Thoracic aorta (tissue), 2 donors: ENCODE measurements at places on chromosomes 6 and 20. TPM values are rescaled to one million over a fixed set of nuclear protein-coding genes. Genes with fewer than 3 reads are reported as not detected.

DNA sequence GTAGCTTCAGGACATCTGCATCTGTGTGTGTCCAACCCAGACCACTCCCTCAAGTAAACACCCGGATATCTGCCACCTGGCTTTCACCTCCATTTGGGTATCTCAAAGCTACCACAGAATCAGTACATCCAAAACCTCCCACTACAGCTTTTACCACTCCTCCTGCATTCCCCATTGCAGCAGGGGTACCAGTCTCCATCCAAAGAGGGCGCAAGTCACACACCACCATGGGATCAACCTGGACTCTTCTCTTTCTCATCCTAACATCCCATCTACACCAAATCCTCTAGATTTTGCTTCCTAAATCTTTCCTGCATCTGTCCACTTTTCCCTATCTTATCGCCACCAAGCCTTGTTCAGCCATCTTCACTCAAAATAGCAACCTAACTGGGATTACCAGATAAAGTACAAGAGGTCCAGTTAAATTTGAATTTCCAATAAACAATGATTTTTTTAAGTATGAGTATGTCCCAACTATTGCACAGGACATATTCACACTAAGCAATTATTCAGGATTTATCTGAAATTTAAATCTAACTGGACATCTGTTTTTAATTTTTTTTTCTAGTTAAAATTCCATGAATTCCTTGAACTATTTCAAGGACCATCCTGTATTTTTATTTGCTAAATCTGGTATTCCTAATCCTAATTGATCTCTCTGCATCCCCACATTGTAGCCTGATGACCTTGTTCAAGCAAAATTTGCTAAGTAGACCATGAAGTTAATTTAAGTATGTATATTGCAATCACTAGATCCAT, 164.3 kb upstream of the MLN start:
- H3K27me3 ChIP-seq: no peaks in the 10 kb centered on the region
- DNase-seq: no peak
- no peak overlapping the region for H3K27ac ChIP-seq
- no peaks in the 10 kb centered on the region for H3K36me3 ChIP-seq
- H3K4me3 ChIP-seq: no peak overlapping the region

Gene GJA1
- 281 TPM for total RNA-seq

DNA sequence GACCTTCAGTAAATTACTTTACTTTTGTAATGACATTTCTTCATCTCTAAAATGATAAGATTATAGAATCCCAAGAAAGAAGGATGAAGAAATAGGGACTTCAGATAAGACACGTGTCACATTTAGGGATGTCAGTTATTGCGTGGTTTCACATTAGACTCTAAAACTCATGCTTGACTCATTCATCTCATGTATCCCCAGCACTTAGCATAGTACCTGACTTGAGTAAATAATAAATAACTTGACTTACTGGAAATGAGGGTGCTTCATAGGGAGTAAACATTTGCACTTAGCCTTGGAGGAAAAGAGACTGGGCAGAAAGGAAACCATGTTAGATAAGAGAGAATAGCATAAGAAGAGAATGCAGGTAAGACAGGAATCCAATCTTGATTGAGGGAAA, 37.2 kb downstream of the VTA1 start:
- no peaks in the 10 kb centered on the region for H3K36me3 ChIP-seq
- DNase-seq: no peak
- no peak overlapping the region for H3K27ac ChIP-seq
- no peaks in the 10 kb centered on the region for H3K27me3 ChIP-seq
- H3K4me3 ChIP-seq: no peak overlapping the region
- H3K4me1 ChIP-seq: no peaks in the 10 kb centered on the region

Gene PRL
- not detected for total RNA-seq

DNA sequence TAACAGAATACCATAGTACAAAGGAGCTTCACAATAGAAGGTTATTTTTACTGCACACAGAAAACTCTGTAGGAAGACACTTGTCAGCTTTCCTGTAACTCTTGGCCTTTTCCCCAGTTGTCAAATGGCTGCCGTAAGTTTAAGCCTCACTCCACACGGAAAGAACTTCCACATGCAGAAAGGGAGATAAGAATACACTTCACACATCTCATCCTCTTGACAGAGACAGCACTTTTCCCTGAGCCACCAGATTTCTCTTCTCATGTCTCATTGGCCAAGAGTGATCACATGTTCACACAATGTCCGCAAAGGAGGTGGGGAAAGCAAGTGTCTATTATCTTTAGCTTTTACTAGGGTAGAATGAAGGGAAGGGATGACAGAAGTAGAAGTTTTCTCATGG, 540.7 kb downstream of the HAO1 start:
- DNase-seq: no peak
- H3K27ac ChIP-seq: no peak overlapping the region
- H3K27me3 ChIP-seq: no peaks in the 10 kb centered on the region

DNA sequence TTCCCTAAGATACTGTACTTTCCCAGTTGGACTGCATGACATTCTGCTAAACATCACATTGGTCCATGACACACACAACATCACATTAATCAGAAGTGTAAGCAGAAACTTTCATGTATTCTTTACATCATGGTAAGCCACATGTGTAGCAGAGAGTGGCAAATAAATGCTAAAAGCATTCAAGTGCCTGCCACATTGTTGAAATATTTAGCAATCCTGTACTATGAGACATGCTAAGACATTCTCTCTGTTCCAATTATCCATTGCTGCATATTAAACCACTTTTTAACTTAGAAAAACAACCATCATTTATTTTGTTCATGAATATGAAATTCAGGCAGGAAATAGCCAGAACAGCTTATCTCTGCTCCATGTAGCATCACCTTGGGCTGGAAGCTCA, 207.7 kb upstream of the GJE1 start:
- H3K27me3 ChIP-seq: no peaks in the 10 kb centered on the region
- H3K36me3 ChIP-seq: no peaks in the 10 kb centered on the region
- H3K4me3 ChIP-seq: no peak overlapping the region
- H3K4me1 ChIP-seq: no peaks in the 10 kb centered on the region

Gene PKIG
- 125 TPM for total RNA-seq

GRCh38 chr6:79077715-79078074, 359 bp downstream of the PHIP start:
- H3K27ac ChIP-seq: peak overlapping the region; percentile 99
- H3K36me3 ChIP-seq: no peaks in the 10 kb centered on the region
- H3K4me1 ChIP-seq: peaks cover 30% of the 10 kb centered on the region
- peak overlapping the region; percentile 99 for H3K4me3 ChIP-seq
- H3K27me3 ChIP-seq: no peaks in the 10 kb centered on the region

DNA sequence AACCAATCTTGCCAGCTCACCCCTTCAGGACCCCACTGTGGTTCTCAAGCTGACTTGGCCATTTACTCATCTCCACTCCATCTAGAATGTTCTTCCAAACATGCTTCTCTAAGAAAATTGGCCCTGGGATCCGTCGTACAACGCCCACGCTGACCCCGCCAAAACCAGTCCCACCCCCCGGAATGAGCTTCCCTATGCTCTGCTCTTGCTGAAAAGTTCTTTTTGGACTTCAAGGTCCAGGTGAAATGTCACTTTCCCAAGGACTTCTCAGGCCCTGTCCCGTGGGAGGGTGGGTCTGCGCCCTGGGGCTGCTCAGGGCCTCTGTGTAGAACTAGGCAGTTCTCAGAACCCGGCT, 9.9 kb downstream of the NOL4L start:
- DNase-seq: no peak
- no peak overlapping the region for H3K27ac ChIP-seq
- no peaks in the 10 kb centered on the region for H3K4me1 ChIP-seq

- H3K4me3 ChIP-seq: no peak overlapping the region
- no peak for DNase-seq
- no peaks in the 10 kb centered on the region for H3K36me3 ChIP-seq
- no peak overlapping the region for H3K27ac ChIP-seq
- H3K4me1 ChIP-seq: no peaks in the 10 kb centered on the region
These were observed 38.9 kb downstream of the DLL1 start for GRCh38 chr6:170251776-170252571.

Gene VSX1
- total RNA-seq: not detected

GRCh38 chr6:18340781-18341551, 46.2 kb upstream of the RNF144B start:
- no peaks in the 10 kb centered on the region for H3K4me1 ChIP-seq
- no peaks in the 10 kb centered on the region for H3K36me3 ChIP-seq
- H3K27ac ChIP-seq: no peak overlapping the region
- no peak overlapping the region for H3K4me3 ChIP-seq
- DNase-seq: no peak

- no peak for DNase-seq
- H3K27me3 ChIP-seq: no peaks in the 10 kb centered on the region
- H3K4me1 ChIP-seq: no peaks in the 10 kb centered on the region
- no peak overlapping the region for H3K27ac ChIP-seq
- no peaks in the 10 kb centered on the region for H3K36me3 ChIP-seq
These were observed 304.9 kb downstream of the CD109 start for GRCh38 chr6:74000666-74001490.

- H3K27ac ChIP-seq: peak overlapping the region; percentile 80
- no peaks in the 10 kb centered on the region for H3K36me3 ChIP-seq
- H3K4me1 ChIP-seq: peaks cover 5% of the 10 kb centered on the region
- no peak for DNase-seq
These were observed 72.0 kb downstream of the SOX4 start for GRCh38 chr6:21665392-21666200.

Gene CRISP3
- total RNA-seq: not detected

DNA sequence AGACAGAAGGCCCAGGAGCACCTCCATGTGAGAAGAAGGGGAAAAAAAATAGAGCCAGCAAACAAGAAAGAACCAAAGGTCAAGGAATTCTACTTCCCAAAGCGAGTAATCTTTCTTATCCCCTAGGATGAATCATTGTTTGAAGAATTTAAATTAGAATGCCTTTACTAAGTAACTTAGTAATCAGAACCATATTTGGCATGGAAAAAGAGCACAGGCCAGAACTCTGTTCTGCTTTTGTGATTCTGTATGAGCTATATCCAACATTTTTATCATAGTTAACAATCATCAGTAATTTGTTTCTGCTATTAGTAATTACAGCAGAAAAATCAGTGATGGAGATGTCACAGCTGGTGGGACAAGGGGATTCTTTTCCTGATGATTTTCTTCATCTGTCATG, 228.8 kb upstream of the FAM83B start:
- no peaks in the 10 kb centered on the region for H3K36me3 ChIP-seq
- no peak for DNase-seq

- no peak for DNase-seq
- no peaks in the 10 kb centered on the region for H3K27me3 ChIP-seq
- no peak overlapping the region for H3K27ac ChIP-seq
- H3K4me3 ChIP-seq: no peak overlapping the region
- peaks cover 25% of the 10 kb centered on the region for H3K4me1 ChIP-seq
These were observed 2.9 kb downstream of the DDX39B start for GRCh38 chr6:31538805-31539400.

GRCh38 chr6:33745548-33745947, 1.2 kb downstream of the IP6K3 start:
- H3K36me3 ChIP-seq: no peaks in the 10 kb centered on the region
- no peak for DNase-seq
- peaks cover 11% of the 10 kb centered on the region for H3K4me1 ChIP-seq
- H3K27me3 ChIP-seq: no peaks in the 10 kb centered on the region

GRCh38 chr6:41451515-41452163, 94.5 kb upstream of the FOXP4 start:
- H3K27me3 ChIP-seq: no peaks in the 10 kb centered on the region
- DNase-seq: no peak
- peak overlapping the region; percentile 42 for H3K27ac ChIP-seq
- H3K4me3 ChIP-seq: peak overlapping the region; percentile 34

Gene C20orf96
- 0.92 TPM for total RNA-seq

GRCh38 chr6:20208687-20209378, 3.4 kb downstream of the MBOAT1 start:
- H3K27ac ChIP-seq: no peak overlapping the region
- H3K27me3 ChIP-seq: no peaks in the 10 kb centered on the region
- peaks cover 25% of the 10 kb centered on the region for H3K4me1 ChIP-seq
- H3K4me3 ChIP-seq: no peak overlapping the region
- no peaks in the 10 kb centered on the region for H3K36me3 ChIP-seq

- H3K4me1 ChIP-seq: no peaks in the 10 kb centered on the region
- H3K36me3 ChIP-seq: no peaks in the 10 kb centered on the region
- H3K4me3 ChIP-seq: no peak overlapping the region
These were observed 67.3 kb downstream of the MDGA1 start for GRCh38 chr6:37630281-37630799.

Gene FAM217A
- not detected for total RNA-seq

Gene FRS3
- 2.6 TPM for total RNA-seq

Gene CST4
- total RNA-seq: not detected

DNA sequence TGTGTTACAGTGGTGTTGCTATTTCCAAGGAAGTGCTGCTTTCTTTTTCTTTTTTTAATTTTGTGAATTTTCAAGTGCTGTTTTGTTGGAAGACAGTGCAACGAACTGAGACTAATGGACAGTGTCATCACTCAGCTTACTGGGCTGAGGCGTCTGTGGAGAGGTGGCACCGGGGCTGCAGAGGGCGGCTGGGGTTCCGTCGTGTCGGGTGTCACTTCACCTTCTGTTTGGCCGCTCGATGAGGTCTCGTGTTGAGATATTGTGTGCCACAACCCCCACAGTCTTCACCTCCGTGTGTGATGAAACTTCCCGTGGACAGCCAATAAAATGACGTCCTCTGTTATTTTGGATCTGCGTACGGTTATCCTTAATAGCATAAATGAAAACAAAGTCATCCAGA, 149.4 kb upstream of the SNX9 start:
- H3K27me3 ChIP-seq: no peaks in the 10 kb centered on the region
- no peak overlapping the region for H3K27ac ChIP-seq
- H3K36me3 ChIP-seq: peaks cover 3% of the 10 kb centered on the region
- H3K4me3 ChIP-seq: no peak overlapping the region
- peaks cover 9% of the 10 kb centered on the region for H3K4me1 ChIP-seq

GRCh38 chr6:166050559-166050958, 117.1 kb downstream of the TBXT start:
- no peaks in the 10 kb centered on the region for H3K36me3 ChIP-seq
- no peak overlapping the region for H3K27ac ChIP-seq
- H3K4me1 ChIP-seq: no peaks in the 10 kb centered on the region
- H3K4me3 ChIP-seq: no peak overlapping the region

Gene CCN6
- not detected for total RNA-seq

Gene ERVFRD-1
- total RNA-seq: not detected

GRCh38 chr6:159727717-159728445, 575 bp downstream of the WTAP start:
- peak overlapping the region; percentile 99 for H3K27ac ChIP-seq
- no peaks in the 10 kb centered on the region for H3K27me3 ChIP-seq
- H3K4me1 ChIP-seq: peaks cover 53% of the 10 kb centered on the region
- no peak for DNase-seq
- peak overlapping the region; percentile 89 for H3K4me3 ChIP-seq

- no peak overlapping the region for H3K4me3 ChIP-seq
- H3K27me3 ChIP-seq: no peaks in the 10 kb centered on the region
- H3K36me3 ChIP-seq: no peaks in the 10 kb centered on the region
- no peak overlapping the region for H3K27ac ChIP-seq
- H3K4me1 ChIP-seq: peaks cover 17% of the 10 kb centered on the region
These were observed 75.1 kb downstream of the TMEM242 start for GRCh38 chr6:157248264-157248663.

- no peak overlapping the region for H3K27ac ChIP-seq
- no peak for DNase-seq
- H3K4me3 ChIP-seq: no peak overlapping the region
- H3K27me3 ChIP-seq: no peaks in the 10 kb centered on the region
- H3K4me1 ChIP-seq: peaks cover under 1% of the 10 kb centered on the region
- H3K36me3 ChIP-seq: no peaks in the 10 kb centered on the region
These were observed 16.6 kb downstream of the HLA-A start for GRCh38 chr6:29958921-29959320.
